ENCODE measurements at places on chromosomes 7 and 10.

- DNase-seq = no peak
These were observed 6.2 kb upstream of the RRP12 start for GRCh38 chr10:97407211-97407951.

DNA sequence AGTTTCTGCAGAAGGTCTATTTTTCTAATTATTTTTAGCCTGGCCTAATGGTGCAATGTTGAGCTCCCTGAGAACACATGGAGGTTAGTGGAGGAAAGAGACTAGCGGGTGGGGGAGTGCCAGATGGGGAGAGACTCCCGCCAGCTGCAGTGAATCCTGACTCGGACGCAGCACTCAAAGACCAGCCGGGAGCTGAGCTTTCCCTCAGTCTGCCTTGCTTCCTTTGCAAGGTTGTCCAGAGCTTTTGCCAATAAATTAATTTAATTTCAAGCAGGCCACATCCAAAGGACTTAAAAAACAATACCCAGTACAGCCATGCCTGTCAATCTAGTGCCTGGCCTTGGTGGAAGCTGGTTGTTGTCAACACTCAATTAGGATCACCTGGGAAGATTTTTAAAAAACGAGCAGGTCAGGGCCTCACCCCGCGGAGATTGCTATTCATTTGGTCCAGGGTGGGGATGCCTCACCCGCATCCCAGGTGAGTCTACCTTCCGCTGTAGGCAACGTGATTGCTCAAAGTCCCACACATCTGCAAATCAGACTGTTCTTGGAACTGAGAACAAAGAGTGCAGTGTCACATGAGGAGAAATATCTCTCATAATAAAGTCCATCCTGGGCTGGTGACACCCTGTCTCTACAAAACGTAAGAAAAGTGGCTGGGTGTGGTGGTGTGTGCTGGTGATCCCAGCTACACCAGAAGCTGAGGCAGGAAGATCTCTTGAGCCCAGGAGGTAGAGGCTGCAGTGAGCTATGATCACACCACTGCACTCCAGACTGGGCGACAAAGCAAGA lies 4.0 kb downstream of the CLRN3 start:
- DNase-seq = no peak

GRCh38 chr7:130338233-130338632 lies 6.4 kb upstream of the CPA5 start:
- DNase-seq = no peak

DNA sequence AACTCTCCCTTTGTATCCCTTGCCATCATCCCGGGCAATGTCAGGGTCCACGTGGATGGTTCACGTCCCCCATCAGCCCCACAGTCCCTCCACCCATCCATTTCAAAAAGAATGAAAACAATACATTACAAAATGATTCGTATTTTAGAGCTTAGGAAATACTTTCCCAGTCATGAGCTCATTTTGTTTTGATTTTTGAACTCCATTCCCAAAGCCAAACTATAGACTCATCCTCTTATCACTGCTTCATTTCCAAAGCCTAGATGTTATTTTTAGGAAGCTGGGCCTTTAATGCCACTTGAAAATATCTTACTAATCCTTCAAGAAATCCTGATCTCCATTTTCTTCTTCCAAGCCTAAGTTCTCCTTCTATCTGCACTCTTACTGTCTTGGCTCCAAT lies 72.1 kb downstream of the WNT2 start:
- DNase-seq = no peak

DNA sequence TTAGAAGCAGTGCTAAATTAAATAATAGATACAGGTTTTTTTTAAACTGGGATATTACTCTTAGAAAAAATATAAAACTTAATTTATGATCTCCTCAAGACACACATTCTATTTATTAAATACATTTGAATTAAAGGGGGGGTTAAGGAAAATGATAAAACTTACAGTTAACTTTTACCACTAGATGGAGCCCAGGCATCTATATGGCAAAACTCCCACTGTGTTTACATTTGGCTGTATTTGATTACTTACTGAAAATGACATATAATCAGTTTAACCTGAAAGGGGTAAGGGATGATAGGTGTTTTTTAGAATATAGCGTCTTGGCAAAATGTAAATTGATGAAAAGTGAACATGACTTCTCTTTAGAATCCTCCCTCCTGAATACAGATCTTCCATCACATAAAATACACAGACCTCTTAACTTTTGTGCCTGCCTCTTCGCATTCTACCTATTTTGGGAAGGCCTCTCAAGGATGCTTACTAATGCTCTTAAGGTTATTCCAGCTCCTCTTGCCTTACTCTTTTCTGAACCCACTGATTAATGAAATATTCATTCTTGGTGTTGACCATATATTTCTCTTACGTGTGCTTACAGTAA lies 235.7 kb downstream of the AGMO start:
- DNase-seq = no peak

DNA sequence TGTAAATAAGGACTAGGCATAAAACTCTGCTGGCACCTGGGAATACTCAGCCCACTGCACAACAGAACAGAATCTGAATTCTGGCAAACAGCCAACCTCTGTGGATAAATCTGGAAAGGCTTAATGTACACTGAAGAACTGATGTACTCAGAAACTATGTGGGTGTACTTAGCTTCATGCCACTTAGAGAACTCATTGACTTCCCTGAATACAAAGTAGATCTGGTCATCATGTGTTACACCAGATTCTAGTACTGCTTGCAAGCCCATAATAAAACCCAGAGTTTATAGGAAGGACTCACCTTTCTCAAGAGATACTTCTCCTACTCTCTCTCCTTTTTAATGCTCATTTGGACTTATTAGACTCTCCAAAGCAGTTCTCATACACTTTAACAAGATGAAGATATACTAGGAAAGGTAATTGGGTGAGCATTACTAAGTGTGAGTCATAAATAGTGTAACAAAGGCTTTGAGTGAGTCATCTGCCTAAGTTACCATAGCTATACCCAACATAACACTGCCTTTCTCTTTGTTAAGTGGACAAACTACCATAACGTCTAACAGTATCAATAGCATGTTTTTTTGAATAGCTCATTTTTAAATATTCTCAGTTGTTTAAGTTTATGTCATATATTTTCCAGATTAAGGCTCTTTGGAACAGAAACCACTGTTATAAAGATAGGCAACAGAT lies 309.1 kb downstream of the MDFIC start:
- no peak for DNase-seq

DNA sequence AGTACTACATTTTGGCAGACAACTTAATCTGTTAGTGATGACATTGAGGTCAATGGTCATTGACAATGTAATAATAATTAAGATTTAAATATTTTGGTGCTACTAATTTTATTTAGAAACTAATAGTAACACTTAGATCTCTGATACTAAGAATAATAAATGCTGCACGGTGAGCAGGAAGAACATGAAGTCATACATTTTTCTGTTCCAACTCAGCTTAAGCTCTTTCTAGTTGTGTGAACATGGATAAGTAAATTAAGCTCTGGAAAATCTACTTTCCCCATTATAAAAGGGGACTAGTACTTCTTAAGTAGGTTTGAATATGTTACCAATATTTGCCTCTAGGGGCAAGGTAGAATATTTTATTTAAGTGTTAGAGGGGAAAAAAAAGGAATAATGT lies 65.9 kb upstream of the MEOX2 start:
- DNase-seq = no peak

GRCh38 chr7:32318300-32319011 lies 171.7 kb downstream of the LSM5 start:
- no peak for DNase-seq

Data from stimulated activated CD8-positive, alpha-beta memory T cell treated with anti-CD3 and anti-CD28 coated beads, Interleukin-7, amount 100 ng/mL, for 24 hours (primary cell).